Vagina (tissue), 2 donors: ENCODE measurements at places on chromosomes 2 and 18. TPM values are rescaled to one million over a fixed set of nuclear protein-coding genes. Genes with fewer than 3 reads are reported as not detected.

SERTAD2 gene
- 19.2 TPM for total RNA-seq

KCNG3 gene
- 0.74 TPM for total RNA-seq

NAT8 gene
- total RNA-seq, result not detected

LHCGR gene
- not detected for total RNA-seq

KIF1A gene
- total RNA-seq, result 6.1 TPM

SULT1C4 gene
- total RNA-seq, result 8.8 TPM

CCL20 gene
- total RNA-seq, result not detected

APOB gene
- total RNA-seq, result not detected

ARMC9 gene
- 16.0 TPM for total RNA-seq

GALR1 gene
- total RNA-seq, result 0.98 TPM

ST8SIA3 gene
- 0.25 TPM for total RNA-seq

ALPP gene
- not detected for total RNA-seq

FSHR gene
- not detected for total RNA-seq

NETO1 gene
- not detected for total RNA-seq

SFT2D3 gene
- 3.7 TPM for total RNA-seq

EPG5 gene
- total RNA-seq, result 29.5 TPM

RESP18 gene
- total RNA-seq, result not detected

SCN9A gene
- total RNA-seq, result 4.9 TPM

HOXD12 gene
- 1.7 TPM for total RNA-seq

SLC11A1 gene
- 36.6 TPM for total RNA-seq

TEX44 gene
- not detected for total RNA-seq

TRIM54 gene
- total RNA-seq, result 2.5 TPM

C2orf80 gene
- not detected for total RNA-seq

RAB12 gene
- total RNA-seq, result 35.8 TPM

IL1R2 gene
- 63.3 TPM for total RNA-seq
